Right lobe of liver (tissue), 6 donors: ENCODE measurements at places on chromosomes 11 and 22. TPM values are rescaled to one million over a fixed set of nuclear protein-coding genes. Genes with fewer than 3 reads are reported as not detected.
A peak's percentile ranks its signal among the peaks of the same experiment; 100 is the strongest.

GSTT2B gene
- 3.4 TPM for total RNA-seq

KDM4E gene
- not detected for total RNA-seq

LRRC32 gene
- total RNA-seq = 15.5 TPM

ZPR1 gene
- 21.0 TPM for total RNA-seq

- H3K27me3 ChIP-seq = no peaks in the 10 kb centered on the region
- H3K27ac ChIP-seq = no peak overlapping the region
- H3K4me3 ChIP-seq = no peak overlapping the region
- DNase-seq = no peak
Observed at GRCh38 chr22:17882162-17882561, 107.9 kb upstream of the BID start.

GRCh38 chr11:115067471-115067870, 389.1 kb downstream of the NXPE2 start:
- H3K4me1 ChIP-seq = no peaks in the 10 kb centered on the region
- H3K4me3 ChIP-seq = no peak overlapping the region
- DNase-seq = no peak
- H3K36me3 ChIP-seq = no peaks in the 10 kb centered on the region
- H3K27ac ChIP-seq = no peak overlapping the region
- H3K27me3 ChIP-seq = no peaks in the 10 kb centered on the region

DNA sequence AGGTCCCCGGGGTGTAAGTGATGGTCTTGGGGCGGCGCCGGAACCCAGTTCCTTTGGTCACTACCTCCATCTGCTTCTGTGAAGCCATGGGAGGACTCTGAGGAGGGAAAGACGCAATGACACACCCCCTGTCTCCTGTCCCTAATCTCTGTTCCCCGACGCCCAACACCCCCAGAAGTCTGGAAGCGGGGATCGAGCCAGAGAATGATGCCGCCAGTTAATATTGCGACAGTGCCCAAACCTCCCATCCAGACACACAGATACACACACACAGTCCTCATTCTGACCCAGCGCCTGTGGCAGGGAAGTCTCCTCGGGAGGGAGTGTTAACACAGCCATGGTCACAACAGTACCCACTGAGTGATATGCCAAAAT, 352 bp downstream of the C22orf23 start:
- DNase-seq = no peak
- H3K4me1 ChIP-seq = no peaks in the 10 kb centered on the region
- H3K27ac ChIP-seq = no peak overlapping the region
- peak overlapping the region; percentile 100 for H3K4me3 ChIP-seq
- H3K27me3 ChIP-seq = no peaks in the 10 kb centered on the region
- no peaks in the 10 kb centered on the region for H3K36me3 ChIP-seq

DNA sequence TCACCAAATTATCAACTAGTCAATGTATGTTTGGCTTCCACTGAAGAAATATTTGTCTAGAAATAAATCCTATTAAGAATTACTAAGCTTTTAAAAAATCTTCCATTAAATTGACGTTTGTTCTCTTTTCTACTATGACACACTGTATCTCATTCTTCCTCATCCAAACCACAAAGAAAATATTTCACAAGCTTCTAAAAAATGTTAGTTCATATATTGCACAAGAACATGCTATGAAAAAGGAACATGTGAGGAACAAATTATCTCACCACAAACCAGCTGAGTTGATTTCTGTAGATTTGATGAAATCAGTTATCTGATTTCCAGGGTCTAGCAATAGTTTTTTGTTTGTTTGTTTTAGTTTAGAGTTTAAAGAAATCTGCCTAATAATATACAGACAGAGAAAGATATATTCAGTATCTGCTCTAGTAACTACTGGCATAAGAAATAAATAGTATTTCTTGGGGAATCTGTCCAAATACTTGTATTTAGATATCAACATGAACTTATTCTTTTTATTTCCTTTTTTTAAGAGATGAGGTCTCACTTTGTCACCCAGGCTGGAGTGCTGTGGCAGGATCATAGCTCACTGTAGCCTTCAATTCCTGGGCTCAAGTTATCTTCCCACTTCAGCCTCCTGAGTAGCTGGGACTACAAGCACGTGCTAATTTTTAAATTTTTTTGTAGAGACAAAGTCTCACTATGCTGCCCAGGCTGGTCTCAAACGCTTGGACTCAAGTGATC, 161.7 kb downstream of the ATG16L2 start:
- H3K4me1 ChIP-seq = no peaks in the 10 kb centered on the region
- DNase-seq = no peak
- H3K27ac ChIP-seq = peak overlapping the region; percentile 28

MMP27 gene
- total RNA-seq = not detected

ZNF280B gene
- total RNA-seq = 0.11 TPM

DNA sequence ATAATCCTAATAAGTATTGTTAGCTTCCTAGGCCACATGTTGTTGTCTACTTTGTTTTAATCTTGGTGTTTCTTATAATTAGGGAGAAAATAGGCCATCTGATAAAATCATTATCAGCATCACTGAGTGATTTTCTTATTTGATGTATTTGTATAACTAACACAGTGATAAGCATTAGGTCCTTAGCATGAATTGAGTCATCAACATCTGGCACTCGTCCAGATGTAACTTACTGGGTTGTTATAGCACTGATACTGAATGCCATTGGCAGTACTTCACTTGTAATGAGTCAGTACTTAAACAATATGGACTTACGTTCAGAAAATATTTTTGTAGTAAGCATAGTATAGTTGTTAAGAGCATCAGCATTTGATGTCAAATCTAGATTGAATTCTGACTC, 16.2 kb downstream of the API5 start:
- no peaks in the 10 kb centered on the region for H3K4me1 ChIP-seq
- no peak overlapping the region for H3K4me3 ChIP-seq
- H3K36me3 ChIP-seq = peaks cover 11% of the 10 kb centered on the region
- no peak overlapping the region for H3K27ac ChIP-seq

- no peaks in the 10 kb centered on the region for H3K4me1 ChIP-seq
- H3K36me3 ChIP-seq = no peaks in the 10 kb centered on the region
- H3K27me3 ChIP-seq = no peaks in the 10 kb centered on the region
- H3K27ac ChIP-seq = no peak overlapping the region
- DNase-seq = no peak
Observed at GRCh38 chr11:108622341-108622740, 28.8 kb upstream of the EXPH5 start.

DNA sequence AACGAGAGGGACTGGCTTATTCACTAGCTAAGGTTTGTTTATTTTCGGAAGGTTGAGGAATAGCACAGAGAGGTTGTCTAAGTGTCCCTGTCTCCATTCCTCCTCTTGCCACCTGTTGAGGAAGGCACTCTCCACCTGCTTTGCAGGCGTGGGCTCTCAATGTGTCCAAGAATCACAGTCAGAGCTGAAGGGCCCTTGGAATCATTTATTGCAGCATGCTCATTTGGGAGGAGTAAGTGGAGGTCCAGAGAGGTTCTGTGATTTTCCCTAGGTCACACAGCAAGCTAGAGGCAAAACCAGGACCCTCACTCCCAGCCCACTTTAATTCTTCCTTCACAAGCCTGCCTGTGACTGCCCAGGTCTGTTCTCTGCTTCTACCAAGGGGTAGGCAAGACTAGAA, 21.3 kb downstream of the ZBTB16 start:
- H3K27ac ChIP-seq = peak overlapping the region; percentile 56
- peaks cover 16% of the 10 kb centered on the region for H3K4me1 ChIP-seq
- DNase-seq = no peak
- no peak overlapping the region for H3K4me3 ChIP-seq
- H3K27me3 ChIP-seq = no peaks in the 10 kb centered on the region
- H3K36me3 ChIP-seq = no peaks in the 10 kb centered on the region

DNA sequence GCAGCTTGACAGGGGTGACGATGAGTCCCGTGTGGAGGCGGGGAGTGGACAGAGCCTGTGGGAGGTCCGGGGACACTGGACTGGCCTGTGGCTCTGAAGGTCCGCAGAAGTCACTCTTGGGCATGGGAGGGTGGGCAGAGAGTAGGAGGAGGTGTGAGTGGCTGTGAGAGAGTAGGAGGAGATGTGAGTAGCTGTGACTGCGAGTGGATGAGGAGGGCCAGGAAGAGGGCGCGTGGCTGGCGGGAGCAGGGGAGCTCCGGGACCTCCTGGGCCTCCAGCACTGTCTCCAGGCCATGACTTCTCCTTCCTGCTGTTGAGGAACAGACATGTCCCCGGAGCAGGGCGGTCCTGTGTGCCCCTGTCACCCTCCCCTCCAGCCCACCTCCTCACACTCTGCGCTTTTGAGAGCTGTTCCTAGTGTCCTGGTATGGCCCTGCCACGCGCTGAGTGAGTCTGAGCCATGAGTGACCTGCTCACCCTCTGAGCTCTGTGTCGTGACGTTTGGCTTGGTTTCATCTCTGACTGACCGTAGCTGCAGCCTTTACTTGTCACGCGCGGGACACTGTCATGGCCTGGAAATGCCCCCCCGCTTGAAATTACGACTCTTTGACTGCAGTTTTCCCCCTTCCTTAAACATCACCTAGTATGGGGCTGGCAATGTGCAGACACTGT, 391.5 kb downstream of the TBC1D22A start:
- no peak overlapping the region for H3K4me3 ChIP-seq
- no peak for DNase-seq
- H3K27ac ChIP-seq = no peak overlapping the region
- H3K36me3 ChIP-seq = no peaks in the 10 kb centered on the region

DNA sequence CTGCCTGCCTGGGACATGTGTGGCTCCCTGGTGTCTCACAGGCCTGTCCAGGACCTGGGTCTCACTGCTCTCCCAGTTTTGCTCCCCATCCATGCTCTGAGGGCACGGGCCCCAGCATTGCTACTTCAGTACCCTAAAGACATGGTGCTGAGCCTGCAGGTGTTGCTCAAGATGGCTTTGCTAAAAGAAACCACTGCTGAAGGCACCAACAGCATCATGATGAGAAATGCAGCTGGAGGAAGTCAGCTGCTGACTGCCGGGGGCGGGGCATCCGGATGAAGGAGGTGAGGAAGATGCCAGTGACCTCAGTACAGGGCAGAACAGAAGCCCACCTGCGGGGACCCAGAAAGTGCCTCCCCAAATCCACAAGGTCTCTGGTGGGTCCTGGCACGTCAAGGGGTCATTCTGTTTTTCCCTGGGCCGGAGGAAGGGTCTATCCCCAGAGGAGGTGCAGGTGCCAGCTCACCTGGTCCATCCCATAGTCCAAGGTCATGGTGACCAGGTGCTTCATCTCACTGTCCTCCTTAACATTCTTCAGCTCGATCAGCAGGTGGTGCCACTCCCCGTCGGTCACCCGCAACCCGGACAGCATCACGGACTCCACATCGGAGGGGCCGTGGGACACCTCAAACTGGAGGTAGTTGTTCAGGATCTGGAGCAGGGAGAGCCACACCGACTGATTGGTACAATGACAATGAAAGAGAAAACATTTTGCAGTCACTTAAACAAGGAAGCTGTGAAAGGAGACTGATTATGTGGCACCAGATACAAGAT, 63.9 kb downstream of the TRMU start:
- H3K4me3 ChIP-seq = no peak overlapping the region
- DNase-seq = no peak
- H3K27me3 ChIP-seq = no peaks in the 10 kb centered on the region
- H3K36me3 ChIP-seq = no peaks in the 10 kb centered on the region
- H3K4me1 ChIP-seq = no peaks in the 10 kb centered on the region
- no peak overlapping the region for H3K27ac ChIP-seq

MS4A12 gene
- total RNA-seq = not detected

NPAS4 gene
- not detected for total RNA-seq

DNA sequence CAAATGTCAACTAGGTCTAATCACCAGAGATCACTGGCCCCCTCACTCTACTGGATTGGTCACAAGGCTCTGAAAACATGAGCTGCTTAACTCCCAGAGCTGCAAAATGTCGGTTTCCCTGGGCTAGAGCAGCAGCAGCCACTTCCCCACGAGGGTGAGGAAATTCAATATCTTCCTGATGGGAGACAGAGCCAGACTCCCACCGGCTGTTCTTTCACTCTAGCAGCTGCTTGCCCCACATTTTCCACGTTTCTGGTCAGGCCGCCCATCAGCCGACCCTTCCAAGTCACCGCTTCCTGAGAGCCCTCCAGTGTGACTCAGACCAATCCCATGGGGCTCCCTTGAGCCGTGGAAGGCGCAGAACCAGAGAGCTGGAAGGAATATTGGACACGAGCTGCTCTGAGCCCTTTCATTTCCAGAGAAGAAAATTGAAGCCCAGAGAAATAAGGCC, 227.0 kb downstream of the ADAMTS15 start:
- H3K4me3 ChIP-seq = no peak overlapping the region
- no peak for DNase-seq
- H3K27me3 ChIP-seq = no peaks in the 10 kb centered on the region
- no peak overlapping the region for H3K27ac ChIP-seq
- no peaks in the 10 kb centered on the region for H3K36me3 ChIP-seq
